ENCODE measurements at places on chromosomes 16 and 17.

- no peak for DNase-seq
Measured at GRCh38 chr17:13957636-13958035, 111.7 kb upstream of the COX10 start.

DNA sequence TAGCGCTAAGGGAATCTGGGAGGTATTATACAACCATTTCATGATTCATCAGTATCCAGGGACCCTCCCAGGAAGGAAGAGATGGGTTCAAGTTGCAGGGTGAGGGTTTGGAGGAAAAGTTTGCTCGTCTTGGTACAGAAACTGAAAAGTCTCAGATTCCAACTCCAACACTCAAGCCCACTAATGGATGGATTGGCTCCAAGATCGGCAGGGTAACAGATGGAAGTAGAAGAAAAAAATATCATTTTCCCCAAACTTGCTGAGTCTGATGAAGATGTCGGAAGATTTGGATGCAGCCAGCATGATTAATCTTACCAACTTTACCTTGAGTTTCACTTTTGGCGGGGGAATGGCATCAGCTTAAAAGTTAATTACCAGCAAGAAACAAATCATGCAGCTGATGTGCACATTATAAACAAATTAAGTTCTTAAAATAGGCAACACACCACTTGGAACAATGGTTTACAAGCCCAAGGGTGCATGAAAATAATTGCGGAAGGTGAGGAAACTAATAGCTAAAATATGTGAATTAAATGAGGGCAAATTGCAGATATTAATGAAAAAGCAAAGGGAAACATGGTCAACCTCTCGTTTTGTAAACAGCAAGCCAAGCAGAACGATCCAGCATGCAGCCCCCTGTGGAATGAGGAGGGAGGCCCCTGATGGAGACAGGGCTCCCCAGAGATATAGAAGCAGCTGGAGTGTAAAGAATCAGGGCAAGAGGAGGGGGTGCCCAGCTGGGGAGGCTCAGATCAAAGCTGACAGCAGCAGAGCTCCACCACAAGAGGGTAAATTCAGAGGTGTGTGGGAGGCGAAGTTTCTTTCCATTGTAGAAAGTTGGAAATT is 44.1 kb upstream of the GRIN2A start:
- DNase-seq = no peak

- DNase-seq = no peak
Measured at GRCh38 chr17:82974136-82974952, 105.1 kb upstream of the METRNL start.

- no peak for DNase-seq
Measured at GRCh38 chr17:55411463-55411855, 10.2 kb downstream of the MMD start.

- no peak for DNase-seq
Measured at GRCh38 chr17:60383379-60383778, 8.6 kb downstream of the USP32 start.

GRCh38 chr16:72876221-72876620 is 171.7 kb downstream of the ZFHX3 start:
- DNase-seq = peak; percentile 4

DNA sequence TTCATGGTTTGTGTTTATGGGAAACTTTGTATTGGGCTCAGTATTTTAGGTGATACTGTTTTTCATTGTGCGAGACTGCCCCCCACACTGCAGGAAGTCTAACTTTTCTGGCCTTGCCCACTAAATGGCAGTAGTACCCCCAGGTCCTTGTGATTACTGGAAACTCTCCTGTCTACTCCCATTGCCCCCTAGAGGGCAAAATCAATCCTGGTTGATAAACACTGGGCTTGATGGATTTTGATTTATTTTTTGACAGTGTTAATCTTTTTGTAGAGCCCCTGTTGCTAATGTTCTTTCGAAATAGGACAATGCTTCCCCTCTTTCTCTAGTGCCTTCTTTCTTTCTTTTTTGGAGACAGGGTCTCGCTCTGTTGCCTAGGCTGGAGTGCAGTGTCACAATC is 15.5 kb downstream of the METTL9 start:
- no peak for DNase-seq

GRCh38 chr16:83995754-83996153 is 27.7 kb downstream of the NECAB2 start:
- DNase-seq = no peak

DNA sequence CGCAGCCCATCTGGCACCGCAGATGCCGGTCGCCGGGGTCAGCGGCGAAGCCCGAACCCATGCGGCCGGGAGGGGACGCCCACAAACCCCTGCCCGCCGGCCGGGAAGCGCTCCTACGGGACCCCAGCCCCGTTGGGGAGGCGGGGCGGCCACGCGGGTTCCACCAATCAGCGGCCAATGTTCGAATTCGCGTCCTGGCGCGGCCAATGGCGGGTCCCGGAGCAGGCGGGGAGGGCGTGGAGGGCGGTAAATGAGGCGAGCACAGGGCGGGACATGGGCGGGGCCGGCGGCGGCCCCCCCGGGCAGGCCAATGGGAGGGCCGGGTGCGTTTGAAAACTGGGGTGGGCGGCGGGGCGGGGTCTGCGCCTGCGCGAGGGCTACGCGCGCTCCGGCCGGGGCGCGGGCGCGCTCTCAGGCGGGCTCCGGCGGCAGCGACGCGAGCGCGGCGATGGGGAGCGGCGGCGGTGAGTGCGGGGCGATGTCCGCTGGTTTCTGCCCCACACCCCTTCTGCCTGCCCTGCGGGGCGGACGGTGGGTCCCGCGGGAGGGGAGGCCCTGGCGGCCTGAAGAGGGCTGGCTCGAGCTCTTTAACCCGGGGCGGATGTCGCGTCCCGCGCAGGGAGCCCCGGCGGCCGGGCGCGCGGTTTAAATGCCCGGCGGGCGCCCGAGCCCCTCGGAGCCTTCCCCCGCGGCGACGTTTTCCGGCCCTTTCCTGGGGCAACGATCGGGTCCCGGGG is at the start of gene CCNF:
Gene CCNF, plus strand, starts transcription at position 414 of the 737 bp plus-strand sequence. Its CDS starts 35 bp downstream, at position 449.
- DNase-seq = peak; percentile 98

DNA sequence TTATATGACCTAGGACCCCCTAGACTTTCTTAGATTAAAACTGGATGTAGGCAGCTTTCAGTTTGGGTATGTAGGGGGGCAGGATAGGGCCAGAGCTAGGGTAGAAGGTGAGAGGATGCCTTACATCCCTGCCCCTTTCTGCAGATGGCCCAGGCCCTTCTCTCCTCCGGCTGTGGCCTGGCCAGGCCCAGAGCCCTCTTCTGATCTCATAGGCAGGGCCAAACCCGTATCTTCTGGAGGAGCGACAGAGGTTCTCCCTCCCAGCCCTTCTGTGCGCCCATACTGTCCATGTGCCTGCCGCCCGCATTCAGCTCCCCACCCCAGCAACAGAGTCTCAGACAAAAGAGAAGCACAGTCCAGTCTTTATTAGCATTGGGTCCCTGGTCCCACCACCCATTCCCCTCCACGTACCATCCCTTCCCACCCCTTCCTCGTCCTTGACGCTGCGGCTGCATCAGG is 2.0 kb upstream of the TSPOAP1 start:
- peak; percentile 42 for DNase-seq

- no peak for DNase-seq
Measured at GRCh38 chr16:5466551-5466950, 369.0 kb upstream of the EEF2KMT start.

DNA sequence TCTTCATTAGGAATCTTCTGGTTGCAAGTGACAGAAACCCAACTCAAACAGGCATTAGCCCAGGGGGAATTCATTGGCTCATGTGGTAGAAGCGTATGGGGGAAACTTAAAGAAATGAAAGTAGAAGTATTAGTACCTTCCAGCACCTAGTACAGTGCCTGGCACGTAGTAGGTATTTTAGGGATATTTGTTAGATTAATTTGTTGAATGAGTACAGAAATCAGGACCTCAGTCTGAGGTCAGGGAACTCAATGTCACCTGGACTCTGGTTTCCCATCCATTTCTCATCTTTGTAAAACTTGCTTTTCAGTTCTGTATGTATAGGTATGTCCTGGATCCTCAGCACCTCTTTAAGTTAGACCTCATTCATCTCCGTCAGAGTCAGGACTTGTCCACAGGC is 32.5 kb downstream of the TMC5 start:
- no peak for DNase-seq

GRCh38 chr17:78898947-78899346 is 4.1 kb downstream of the CEP295NL start:
- no peak for DNase-seq

- DNase-seq = no peak
Measured at GRCh38 chr16:24966031-24966430, 49.1 kb downstream of the ARHGAP17 start.

GRCh38 chr17:78414178-78415162 is 36.0 kb downstream of the PGS1 start:
- DNase-seq = peak; percentile 66

DNA sequence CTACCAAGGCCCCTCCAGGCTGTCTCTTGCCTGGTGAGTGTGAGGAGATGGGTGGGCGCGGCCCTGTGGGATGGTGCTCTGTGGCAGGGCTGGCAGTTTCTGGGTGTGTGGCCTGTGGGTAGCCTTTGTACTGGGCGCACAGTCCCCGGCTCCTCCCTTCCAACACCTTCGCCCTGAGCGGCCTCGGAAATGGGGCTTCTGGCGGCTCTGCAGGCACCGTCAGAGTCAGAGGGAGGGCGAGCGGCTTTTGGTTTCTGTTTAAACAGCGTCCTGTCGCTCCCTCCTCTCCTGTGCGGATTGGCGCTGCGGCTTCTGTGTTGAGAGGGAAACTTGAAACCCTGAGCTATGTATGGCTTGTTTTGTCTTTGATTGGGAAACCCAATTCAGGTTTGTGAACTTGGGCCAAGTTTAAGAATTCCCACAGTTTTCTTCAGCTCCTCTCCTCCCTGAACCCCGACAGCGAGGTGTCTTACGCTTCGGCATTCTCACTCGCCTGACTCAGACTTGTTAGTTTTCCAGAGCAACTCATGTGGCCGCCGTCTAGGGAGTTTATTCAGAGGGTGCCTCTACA is 8.3 kb upstream of the ZNF750 start:
- peak; percentile 64 for DNase-seq

GRCh38 chr16:2776500-2777139 is 460 bp downstream of the ELOB start:
- peak; percentile 48 for DNase-seq

DNA sequence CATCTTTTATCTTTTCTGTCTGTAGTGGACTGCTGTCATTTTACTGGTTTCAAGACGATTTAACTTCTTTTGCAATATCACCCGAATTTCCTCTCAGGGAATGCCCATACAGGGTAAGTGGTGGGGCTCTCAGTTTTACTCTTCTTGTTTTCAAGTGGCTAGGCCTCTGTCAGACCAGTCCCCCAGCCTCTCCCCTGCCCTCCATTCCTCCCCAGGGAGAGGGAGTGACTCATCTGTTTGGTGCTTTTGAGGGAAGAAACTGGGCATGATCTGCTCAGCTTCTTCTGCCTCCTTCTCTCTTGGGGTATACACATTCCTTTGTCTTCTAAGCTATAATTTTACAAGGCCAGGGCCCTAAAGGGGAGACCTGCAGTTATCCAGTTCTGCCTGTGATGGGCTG is 332.0 kb downstream of the CBLN1 start:
- no peak for DNase-seq

DNA sequence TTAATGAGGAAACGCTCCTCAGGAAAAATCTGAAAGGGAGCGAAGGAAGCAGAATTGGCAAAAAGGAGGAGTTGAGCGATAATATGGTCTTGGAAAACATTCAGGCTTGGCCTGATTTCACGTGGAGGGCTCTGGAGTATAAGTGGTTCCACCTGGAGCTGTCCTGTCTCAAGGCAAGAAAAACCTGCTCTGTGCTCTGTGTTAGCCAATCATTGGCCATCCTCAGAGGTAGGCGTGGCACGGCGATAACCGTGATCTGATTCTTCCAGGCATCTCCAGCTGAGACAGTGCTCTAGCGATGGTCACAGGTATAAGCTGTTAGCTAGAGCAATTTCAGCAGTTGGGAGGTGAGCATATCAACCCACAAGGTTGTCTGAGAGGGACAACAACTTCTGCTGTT is 450.5 kb upstream of the MAF start:
- no peak for DNase-seq

GRCh38 chr17:45029758-45030423 is 21.5 kb downstream of the DCAKD start:
- DNase-seq = no peak

All from CD4-positive, alpha-beta T cell treated with Interleukin-17A for 1 hour (primary cell).